ENCODE measurements at places on chromosomes 7 and 10.

GRCh38 chr7:45575501-45576248, 1.5 kb downstream of the ADCY1 start:
- DNase-seq, result no peak

- DNase-seq, result no peak
These were observed 237.8 kb downstream of the ZWINT start for GRCh38 chr10:56123247-56123646.

- DNase-seq, result no peak
These were observed 97.2 kb upstream of the GNA12 start for GRCh38 chr7:2941216-2941859.

DNA sequence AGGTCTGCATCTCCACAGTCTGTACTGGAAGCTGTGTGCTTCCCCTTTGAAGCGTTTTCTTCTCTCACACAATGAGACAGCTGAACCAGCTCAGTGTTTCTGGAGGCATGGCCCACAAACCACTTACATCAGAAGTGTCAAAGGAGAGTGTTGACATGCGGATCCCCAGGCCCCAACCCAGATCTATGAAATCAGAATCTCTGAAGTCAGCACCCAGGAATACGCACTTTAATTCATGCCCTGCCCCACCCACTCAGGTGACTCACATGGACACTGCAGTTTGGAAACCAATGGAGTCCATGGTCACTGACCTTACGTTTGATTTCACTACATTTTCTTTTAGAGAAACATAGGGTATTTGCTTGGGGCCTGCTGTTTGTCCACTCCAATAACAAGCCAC, 19.0 kb downstream of the TLL2 start:
- DNase-seq, result no peak

DNA sequence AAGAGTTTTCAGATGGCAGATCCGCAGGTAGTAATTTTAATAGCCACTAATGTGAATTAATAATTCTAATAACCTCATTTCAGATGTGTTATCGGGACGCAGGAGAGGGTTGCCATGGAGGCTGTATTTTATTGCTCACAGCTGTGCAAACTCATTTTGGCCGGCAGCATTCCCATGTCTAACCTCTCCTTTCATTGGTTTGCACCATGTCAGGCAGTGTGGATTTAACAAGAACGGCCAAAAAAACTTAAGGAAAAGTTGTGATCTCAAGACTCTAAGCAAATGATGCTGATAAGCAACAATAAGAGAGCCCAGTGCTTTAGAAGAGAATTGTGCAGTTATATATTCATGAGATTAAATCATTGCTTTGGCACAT, 88.7 kb upstream of the NRP1 start:
- DNase-seq, result peak; percentile 52

DNA sequence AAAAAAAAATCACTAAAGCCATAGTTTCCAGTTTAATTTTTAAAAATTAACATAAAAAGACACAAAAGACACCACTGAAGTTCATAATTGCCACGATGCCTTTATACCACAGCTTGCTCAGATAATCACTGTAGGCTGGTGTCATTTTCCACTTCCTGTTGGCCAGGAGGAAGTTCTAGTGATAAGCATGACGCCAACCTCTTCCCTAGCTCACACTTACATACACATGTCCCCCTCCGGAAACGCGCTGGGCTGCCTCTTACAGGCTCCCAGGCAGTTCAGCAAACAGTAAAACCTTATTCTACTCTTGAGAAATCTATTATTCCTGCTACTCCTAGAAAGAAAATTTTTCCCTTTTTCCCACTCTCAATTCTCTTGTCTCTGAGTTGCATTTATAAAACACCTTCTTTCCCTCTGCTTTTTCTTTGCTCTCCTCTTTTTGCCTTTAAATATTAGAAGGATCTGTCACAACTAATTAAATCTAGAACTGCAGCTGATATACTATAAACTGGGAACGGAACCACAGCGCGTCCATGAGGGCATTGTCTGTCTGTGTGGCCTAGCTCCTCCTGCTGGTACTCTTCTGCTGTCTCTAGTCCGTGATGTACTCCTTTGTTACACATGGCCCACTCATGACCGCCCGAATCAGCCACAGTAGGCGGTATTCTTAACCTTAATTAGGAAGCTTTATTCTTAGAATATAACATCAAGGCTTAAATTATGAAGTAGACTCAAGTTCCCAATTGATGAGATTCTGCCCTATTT, 664.9 kb downstream of the CNTNAP2 start:
- no peak for DNase-seq

DNA sequence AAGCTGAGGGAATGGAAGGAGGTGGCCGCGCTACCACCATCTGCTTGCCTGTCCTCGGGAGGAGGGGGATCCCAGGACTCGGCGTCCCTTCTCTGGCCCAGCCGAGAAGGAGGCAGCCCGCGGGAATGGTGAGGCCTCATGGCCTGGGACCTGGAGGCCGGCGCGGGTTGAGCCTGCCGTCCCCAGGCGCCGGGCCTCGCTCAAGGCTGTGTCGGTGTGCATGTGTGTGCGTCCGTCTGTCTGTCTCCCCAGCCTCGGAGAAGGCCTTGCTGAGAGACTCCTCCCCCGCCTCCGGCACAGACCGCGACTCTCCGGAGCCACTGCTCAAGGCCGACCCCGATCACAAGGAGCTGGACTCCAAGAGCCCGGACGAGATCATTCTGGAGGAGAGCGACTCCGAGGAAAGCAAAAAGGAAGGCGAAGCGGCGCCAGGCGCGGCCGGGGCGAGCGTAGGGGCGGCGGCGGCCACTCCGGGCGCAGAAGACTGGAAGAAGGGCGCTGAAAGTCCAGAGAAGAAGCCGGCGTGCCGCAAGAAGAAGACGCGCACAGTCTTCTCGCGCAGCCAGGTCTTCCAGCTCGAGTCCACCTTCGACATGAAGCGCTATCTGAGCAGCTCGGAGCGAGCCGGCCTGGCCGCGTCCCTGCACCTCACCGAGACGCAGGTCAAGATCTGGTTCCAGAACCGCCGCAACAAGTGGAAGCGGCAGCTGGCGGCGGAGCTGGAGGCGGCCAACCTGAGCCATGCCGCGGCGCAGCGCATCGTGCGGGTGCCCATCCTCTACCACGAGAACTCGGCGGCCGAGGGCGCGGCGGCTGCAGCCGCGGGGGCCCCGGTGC, 1.3 kb downstream of the HMX3 start:
- DNase-seq, result no peak

- DNase-seq, result no peak
These were observed 491.7 kb downstream of the CCSER2 start for GRCh38 chr10:84820120-84820519.

GRCh38 chr7:73715648-73716317, 3.7 kb downstream of the STX1A start:
- peak; percentile 95 for DNase-seq

DNA sequence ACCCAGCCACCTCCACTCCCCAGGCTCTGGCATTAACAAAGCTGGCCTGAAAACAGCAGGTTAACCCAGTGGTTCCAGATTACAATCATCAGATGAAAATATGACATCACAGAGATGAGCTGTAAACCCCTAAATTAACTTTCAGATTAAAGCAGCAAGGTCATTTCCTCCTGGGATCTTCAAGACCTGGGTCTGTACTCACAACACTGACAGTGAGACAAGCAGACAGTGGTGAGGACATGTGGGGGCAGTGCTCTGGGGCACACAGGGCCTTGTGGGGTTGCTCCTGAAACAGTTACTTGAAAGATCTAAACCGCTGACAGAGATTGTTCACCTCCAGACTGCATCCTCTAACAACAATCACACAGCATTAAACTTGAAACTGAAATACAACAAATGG, 134.1 kb downstream of the ZNF438 start:
- no peak for DNase-seq

DNA sequence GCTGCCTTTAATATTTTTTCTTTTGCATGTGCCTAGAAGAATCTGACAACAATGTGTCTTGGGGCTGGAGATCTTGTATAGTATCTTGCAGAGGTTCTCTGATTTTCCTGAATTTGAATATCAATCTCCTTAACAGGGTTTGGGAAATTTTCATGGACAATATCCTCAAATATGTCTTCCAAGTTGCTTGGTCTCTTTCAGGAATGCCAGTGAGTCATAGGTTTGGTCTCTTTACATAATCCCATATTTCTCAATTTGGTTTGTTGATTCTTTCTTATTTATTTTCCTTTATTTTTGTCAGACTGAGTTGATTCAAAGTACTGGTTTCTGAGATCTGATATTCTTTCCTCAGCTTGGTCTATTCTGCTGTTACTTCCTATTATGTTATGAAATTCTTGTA, 208.7 kb upstream of the GLI3 start:
- DNase-seq, result no peak

- DNase-seq, result no peak
These were observed 85.1 kb downstream of the FAM204A start for GRCh38 chr10:118256825-118257570.

DNA sequence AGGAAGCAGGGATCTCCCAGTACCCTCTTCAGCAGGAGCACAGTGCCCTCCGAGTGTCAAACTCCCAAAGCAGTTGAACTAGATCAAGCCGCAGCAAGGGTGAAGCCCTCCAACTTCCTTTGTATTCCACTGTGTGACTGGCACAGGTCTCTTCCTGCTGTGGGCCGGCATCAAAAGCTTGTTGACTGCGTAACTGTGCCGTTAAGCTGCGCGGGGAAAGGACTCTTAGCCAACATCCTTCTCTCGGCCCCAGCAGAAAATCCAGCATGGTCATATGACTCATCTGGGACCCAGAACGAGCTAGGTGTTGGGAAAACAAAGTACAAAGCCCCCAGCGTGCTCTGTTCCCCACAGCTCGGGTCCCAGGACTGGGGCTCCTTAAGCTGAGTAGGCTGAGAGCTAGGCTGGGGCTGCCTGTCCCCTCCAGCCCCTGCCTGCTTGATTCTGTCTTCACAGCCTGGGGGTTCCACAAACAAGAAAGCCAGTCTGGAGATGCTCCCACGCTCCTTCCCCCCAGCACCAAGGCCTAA, 52.2 kb downstream of the COL17A1 start:
- DNase-seq, result no peak

- DNase-seq, result peak; percentile 92
These were observed 79.1 kb downstream of the PRTFDC1 start for GRCh38 chr10:24873281-24873683.

GRCh38 chr7:83410989-83411591, 237.8 kb downstream of the SEMA3E start:
- DNase-seq, result peak; percentile 65

DNA sequence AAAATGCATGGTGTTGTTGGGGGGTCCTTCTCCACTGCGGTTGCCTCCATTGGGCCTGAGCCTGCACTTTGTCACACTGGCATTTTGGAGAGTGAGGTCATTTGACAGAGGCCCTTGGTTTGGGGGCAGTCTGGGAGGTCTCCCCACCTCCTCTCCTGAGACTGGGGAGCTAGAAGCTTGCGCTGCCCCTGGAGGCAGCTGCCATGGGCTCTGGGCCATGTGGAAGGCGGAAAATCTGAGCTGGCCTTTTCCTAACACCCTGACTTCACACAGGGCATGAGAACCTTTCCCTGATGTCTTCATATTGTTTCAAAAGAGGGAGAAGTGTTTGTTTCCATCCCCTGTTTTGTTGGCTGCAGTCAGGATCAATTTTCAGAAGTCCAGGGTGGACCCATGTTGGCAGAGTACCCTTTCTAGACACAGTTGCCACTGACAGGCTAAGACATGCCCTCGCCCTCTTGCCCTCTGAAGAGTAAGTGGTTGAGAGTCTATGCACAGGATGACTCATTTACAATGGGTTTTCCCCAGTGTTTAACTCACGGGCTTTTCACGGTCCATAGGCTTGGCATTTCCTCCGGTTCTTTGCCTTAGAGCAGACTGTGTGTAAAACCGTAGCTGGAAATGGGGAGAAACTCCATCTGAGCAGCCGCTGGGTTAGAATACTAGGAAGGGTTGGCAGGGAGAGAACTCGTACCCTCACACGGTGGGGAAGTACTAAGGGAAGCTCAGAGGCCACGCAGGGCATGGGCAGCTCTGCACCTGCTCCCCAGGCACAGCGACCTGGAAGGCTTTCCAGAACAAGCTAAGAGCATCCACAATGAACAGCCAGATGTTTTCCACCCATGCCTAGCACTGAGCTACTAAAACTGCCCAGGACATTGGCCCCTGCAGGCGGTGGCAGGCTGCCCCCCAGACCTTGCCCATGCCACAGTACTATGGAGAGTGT, 655.0 kb downstream of the SDK1 start:
- DNase-seq, result peak; percentile 60

DNA sequence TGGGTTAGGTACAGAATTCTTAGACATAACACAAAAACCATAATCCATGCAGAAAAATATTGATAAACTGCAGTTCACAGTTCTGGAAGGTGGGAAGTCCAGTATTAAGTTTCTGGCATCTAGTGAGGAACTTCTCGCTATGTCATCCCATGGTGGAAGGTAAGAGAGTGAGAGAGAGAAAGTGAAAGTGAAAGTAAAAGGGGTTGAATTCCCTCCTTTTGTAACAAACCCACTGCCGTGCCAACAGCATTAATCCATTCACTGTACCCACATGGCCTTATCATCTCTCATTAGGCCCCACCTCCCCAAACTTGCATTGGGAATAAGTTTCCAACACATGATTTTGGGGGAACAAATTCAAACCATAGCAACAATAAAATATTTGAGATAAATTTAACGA, 17.1 kb downstream of the ZNF485 start:
- peak; percentile 40 for DNase-seq

DNA sequence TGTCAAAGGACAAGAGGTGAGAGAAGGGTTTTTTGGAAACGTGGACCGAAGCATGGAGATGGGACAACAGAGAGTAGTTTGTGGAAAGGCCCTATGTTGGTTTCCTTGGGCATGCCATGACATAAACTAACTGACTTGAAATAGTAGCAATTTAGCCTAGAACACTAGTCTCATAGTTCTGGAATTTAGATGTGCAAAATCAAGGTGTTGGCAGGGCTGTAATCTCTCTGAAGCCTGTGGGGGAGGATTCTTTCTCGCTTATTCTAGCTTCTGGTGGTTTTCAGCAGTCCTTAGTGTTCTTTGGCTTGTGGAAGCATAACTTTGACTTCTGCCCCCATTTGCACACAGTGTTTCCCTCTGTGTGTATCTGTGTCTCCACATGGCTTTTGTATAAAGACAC, 283.4 kb downstream of the GFRA1 start:
- DNase-seq, result peak; percentile 30

DNA sequence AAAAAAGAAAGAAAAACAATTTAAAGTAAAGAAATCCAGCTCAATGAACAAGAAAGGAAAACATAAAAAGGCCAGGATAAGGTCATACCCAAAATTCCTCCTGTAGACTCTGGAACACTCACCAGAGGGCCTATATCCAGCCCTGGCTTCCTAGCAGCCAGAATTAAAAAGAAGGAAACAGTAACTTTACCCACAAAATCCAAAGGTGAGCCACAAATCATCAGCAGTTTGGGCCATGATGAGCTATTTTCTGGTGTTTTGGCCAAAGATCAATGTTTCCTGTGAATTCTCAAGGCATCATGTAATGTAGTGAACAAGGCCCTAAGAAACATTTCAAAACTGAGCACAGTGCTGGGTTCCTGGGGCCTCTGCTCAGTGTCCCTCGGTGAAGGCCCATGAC, 87.8 kb downstream of the LARP4B start:
- DNase-seq, result peak; percentile 53

Measured in astrocyte of the spinal cord (primary cell).